Esophagus squamous epithelium (tissue), 5 donors: ENCODE measurements at places on chromosomes 11 and 22.

DNA sequence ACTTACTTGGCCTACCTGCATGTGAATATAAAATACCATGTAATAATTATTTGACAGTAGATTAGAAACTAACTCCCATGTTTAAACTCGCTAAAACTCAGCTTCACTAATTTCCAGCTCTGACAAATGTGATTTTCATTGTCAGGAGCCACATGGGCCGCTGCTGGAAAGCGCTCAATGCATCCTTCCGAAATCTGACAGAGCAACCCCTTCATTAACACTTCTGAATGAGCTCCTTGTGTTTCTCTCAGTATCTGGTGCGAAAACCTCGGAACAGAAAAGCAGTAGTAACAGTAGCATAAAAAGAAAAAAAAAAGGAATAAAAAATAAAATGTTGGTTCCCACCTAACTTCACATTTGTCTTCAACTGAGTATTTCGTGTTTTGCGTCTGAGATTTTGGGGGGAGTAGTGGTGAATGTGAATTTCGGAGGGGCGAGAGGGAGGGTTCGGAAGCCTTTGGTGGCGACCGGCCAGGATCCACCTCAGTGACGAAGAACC, 710 bp downstream of the MTCH2 start:
- H3K27me3 ChIP-seq, result no peaks in the 10 kb centered on the region
- H3K4me3 ChIP-seq, result peak overlapping the region; percentile 97
- peaks cover 16% of the 10 kb centered on the region for H3K4me1 ChIP-seq
- peak overlapping the region; percentile 95 for H3K27ac ChIP-seq
- no peaks in the 10 kb centered on the region for H3K36me3 ChIP-seq

GRCh38 chr11:34953955-34954354, 37.5 kb downstream of the PDHX start:
- H3K4me1 ChIP-seq, result no peaks in the 10 kb centered on the region
- peaks cover 25% of the 10 kb centered on the region for H3K36me3 ChIP-seq
- no peak overlapping the region for H3K4me3 ChIP-seq
- H3K27ac ChIP-seq, result no peak overlapping the region
- DNase-seq, result no peak
- H3K27me3 ChIP-seq, result no peaks in the 10 kb centered on the region

GRCh38 chr11:35083181-35083430, 55.9 kb upstream of the CD44 start:
- H3K4me3 ChIP-seq, result no peak overlapping the region
- H3K4me1 ChIP-seq, result peaks cover 25% of the 10 kb centered on the region
- DNase-seq, result no peak
- peak overlapping the region; percentile 84 for H3K27ac ChIP-seq
- H3K27me3 ChIP-seq, result no peaks in the 10 kb centered on the region

- H3K4me1 ChIP-seq, result no peaks in the 10 kb centered on the region
- no peaks in the 10 kb centered on the region for H3K27me3 ChIP-seq
- H3K36me3 ChIP-seq, result no peaks in the 10 kb centered on the region
- DNase-seq, result no peak
Measured at GRCh38 chr11:97717922-97718321, 1302.8 kb upstream of the CNTN5 start.

DNA sequence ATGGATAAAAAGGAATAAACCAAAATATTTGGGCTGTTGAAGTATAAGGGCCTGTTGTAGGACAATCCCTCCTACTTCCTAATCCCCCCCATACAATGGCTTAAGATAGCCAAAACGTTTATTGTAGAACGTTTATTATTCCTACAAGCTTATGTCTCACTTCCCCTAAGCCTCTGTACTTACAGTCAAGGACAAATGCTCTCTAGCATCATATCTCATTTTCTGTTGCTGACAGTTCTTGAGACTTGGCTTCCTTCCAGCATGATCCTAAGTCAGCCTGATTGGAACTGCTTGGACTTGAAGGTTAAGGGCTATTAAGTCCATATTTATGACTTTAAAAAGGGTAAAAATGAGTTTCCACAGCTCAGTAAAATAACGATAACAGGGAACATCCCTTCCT, 8.8 kb downstream of the MISFA start:
- no peak for DNase-seq
- H3K4me3 ChIP-seq, result no peak overlapping the region
- H3K4me1 ChIP-seq, result no peaks in the 10 kb centered on the region
- H3K36me3 ChIP-seq, result no peaks in the 10 kb centered on the region
- H3K27me3 ChIP-seq, result no peaks in the 10 kb centered on the region
- H3K27ac ChIP-seq, result no peak overlapping the region

- DNase-seq, result no peak
- no peaks in the 10 kb centered on the region for H3K4me1 ChIP-seq
- no peak overlapping the region for H3K4me3 ChIP-seq
- no peaks in the 10 kb centered on the region for H3K36me3 ChIP-seq
Measured at GRCh38 chr11:131767421-131767820, 397.0 kb downstream of the NTM start.

- H3K4me1 ChIP-seq, result no peaks in the 10 kb centered on the region
- DNase-seq, result no peak
- no peaks in the 10 kb centered on the region for H3K36me3 ChIP-seq
Measured at GRCh38 chr11:116466801-116467200, 306.0 kb downstream of the BUD13 start.

GRCh38 chr11:126336138-126336541, 19.3 kb upstream of the ST3GAL4 start:
- no peak for DNase-seq
- no peaks in the 10 kb centered on the region for H3K27me3 ChIP-seq
- H3K27ac ChIP-seq, result no peak overlapping the region
- peaks cover 15% of the 10 kb centered on the region for H3K4me1 ChIP-seq
- peaks cover 4% of the 10 kb centered on the region for H3K36me3 ChIP-seq

GRCh38 chr11:74694136-74694930, 36.9 kb downstream of the CHRDL2 start:
- no peak overlapping the region for H3K4me3 ChIP-seq
- DNase-seq, result no peak

DNA sequence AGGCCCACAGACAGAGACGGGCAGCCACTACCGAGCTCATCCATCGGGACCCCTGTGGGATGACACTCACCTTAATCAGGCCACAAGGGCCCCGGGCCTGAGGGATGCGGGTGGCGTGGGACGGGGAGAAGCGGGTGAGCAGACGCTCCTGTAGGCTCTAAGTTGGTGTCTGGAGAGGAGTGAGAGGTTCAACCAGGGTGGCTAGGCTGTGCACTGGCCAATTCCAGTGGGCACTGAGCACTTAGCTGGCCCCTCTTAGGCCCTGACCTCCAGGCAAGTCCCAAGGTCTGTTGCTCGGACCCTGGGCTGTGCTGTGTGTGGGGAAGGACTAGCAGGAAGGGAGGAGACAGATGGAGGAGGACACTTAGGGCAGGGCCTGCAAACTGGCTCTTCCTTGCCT, 139.3 kb downstream of the ST3GAL4 start:
- no peak overlapping the region for H3K4me3 ChIP-seq
- no peaks in the 10 kb centered on the region for H3K4me1 ChIP-seq
- no peaks in the 10 kb centered on the region for H3K36me3 ChIP-seq

GRCh38 chr11:46363455-46364005, 16.3 kb downstream of the DGKZ start:
- DNase-seq, result no peak
- H3K4me3 ChIP-seq, result no peak overlapping the region
- peaks cover 68% of the 10 kb centered on the region for H3K4me1 ChIP-seq
- no peaks in the 10 kb centered on the region for H3K27me3 ChIP-seq

DNA sequence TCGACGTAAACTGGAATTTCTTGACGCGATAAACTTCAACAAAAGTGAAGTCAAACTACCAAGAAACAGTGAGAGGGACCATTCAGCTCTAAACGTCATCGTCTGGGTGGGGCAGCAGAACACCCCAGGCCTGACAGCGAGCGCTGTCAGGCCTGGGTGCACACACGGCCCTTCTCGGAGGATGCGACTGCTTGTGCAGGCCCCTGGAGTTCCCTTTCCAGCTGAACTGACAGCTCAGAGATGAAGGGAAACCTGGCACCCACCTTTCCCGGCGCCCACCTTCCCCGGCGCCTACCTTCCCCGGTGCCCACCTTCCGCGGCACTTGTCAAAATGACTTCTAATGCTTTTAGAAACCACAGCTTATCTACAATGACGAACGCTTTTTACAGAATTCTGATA, 47.9 kb downstream of the CERK start:
- H3K36me3 ChIP-seq, result peaks cover 13% of the 10 kb centered on the region
- no peak overlapping the region for H3K27ac ChIP-seq
- H3K27me3 ChIP-seq, result no peaks in the 10 kb centered on the region
- no peak for DNase-seq
- peaks cover 21% of the 10 kb centered on the region for H3K4me1 ChIP-seq

- H3K27ac ChIP-seq, result no peak overlapping the region
- no peaks in the 10 kb centered on the region for H3K36me3 ChIP-seq
- no peak overlapping the region for H3K4me3 ChIP-seq
- DNase-seq, result no peak
- H3K27me3 ChIP-seq, result peaks cover 39% of the 10 kb centered on the region
Measured at GRCh38 chr22:49400136-49400940, 427.3 kb downstream of the BRD1 start.

DNA sequence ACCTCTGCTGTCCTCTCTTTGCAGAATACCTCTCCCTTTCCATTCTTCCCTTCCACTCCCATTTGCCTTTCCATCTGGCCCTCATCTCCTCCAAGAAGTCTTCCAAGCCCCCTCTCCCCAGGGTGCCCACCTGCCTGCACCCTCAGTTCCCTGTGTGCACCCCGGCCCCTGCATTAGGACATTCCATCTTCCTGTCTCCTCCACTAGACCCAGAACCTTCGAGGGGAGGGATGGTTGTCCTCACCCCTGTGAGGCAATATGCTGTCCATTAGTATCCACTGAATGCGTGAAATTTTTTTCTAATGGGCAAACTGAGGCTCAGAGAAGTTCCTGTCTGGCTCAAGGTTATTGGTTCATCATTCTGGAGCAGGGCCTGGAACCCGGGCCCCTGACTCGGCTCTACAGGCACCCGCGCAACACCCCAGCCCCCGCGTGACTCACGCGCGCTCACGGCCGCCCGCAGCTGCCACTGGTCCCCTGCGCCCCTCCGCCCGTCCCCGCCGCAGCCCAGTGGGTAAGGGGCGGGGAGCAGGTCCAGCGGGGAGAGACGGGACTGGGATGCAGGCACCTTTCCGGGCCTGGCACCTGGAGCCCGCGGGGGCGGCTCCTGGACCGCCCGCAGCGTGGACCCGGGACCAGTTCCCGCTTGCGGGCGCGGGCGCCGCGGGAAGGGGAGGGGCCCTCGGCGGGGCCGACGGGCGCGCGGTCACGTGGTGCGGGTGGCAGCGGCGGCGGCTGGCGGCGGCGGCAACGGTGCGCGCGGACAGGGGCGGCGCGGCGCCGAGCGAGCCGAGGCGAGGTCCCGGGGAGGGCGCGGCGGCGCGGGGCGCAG, 7.0 kb downstream of the SEPTIN3 start:
- DNase-seq, result no peak
- no peaks in the 10 kb centered on the region for H3K36me3 ChIP-seq
- peak overlapping the region; percentile 50 for H3K4me3 ChIP-seq
- H3K27ac ChIP-seq, result no peak overlapping the region
- H3K4me1 ChIP-seq, result peaks cover 17% of the 10 kb centered on the region
- H3K27me3 ChIP-seq, result peaks cover 10% of the 10 kb centered on the region

DNA sequence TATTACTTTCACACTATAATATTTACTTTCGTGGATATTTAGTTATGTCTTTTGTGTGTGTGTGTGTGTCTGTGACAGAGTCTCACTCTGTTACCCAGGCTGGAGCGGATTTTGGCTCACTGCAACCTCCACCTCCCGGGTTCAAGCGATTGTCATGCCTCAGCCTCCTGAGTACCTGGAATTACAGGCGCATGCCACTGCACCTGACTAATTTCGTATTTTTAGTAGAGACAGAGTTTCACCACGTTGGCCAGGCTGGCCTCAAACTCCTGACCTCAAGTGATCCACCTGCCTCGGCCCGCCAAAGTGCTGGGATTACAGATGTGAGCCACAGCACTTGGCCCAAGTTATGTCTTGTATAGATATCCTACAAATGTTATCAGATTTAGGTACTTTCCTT, 9.9 kb downstream of the PISD start:
- H3K4me1 ChIP-seq, result peaks cover 63% of the 10 kb centered on the region
- peaks cover 34% of the 10 kb centered on the region for H3K36me3 ChIP-seq

DNA sequence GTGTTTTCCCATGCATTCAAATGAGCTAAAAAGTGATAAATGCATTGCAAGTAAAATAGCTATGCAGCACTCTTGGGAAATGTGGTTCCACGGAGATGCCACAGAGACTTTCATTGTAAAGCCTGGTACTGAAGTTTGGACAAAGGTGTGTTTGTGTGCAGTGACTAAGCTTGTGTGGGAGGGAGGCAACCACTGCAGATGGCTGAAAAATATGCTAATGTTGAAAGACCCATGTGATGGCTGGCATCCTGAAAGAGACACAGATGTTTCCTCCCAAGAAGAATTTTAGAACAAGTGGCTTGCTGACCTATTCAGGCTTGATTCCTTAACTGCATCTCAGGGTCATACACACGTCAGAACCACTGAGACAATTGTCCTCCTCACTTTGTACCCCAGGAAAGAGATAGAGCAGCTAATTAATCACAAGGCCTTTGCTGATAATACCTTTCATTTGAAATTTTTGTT, 73.8 kb downstream of the FAM76B start:
- peaks cover 4% of the 10 kb centered on the region for H3K4me1 ChIP-seq
- H3K27me3 ChIP-seq, result no peaks in the 10 kb centered on the region
- H3K36me3 ChIP-seq, result no peaks in the 10 kb centered on the region
- H3K4me3 ChIP-seq, result no peak overlapping the region

DNA sequence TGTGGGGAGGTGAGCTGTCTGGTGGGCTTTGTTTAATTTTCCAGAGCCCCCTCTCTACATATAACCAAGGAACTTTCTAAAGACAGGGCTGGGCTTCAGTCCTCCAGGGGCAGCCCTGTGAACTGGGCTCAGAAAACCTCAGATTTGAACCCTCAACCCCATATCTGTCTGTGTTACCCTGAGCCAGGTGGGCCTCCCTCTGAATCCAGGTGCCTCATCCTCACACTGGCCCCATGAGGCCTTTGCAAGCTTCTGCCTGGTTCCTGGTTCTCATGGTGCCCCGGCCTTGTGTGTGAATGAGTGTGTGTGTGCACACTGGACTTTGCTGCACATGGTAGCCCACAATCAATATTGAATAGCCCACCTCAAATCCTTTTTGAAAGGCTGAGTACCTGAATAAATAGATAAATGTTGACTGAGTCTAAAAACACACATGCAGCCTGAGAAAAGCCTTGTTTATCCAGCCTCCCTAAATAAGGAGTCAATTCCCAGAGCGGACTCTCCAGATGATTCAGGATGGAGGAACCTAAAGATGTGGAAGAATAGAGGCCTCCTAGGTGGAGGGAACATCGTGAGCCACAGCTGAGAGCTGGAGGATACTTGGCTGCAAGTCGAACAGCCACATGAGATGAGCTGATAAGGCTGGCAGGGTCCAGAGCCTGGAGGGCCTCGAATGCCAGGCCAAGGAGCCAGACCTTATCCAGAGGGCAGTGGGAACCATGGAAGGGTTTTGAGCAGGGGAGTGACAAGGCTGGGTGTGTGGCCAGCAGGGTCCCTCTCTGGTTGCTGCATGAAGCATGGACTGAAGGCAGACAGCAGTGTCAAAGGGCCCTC, 28.1 kb upstream of the P2RY2 start:
- H3K4me1 ChIP-seq, result peaks cover 57% of the 10 kb centered on the region
- H3K27me3 ChIP-seq, result no peaks in the 10 kb centered on the region
- peak overlapping the region; percentile 89 for H3K27ac ChIP-seq
- H3K36me3 ChIP-seq, result no peaks in the 10 kb centered on the region
- no peak for DNase-seq

GRCh38 chr22:47775686-47776085, 1013.2 kb downstream of the TBC1D22A start:
- H3K36me3 ChIP-seq, result no peaks in the 10 kb centered on the region
- no peaks in the 10 kb centered on the region for H3K27me3 ChIP-seq
- H3K27ac ChIP-seq, result no peak overlapping the region
- no peak overlapping the region for H3K4me3 ChIP-seq
- DNase-seq, result no peak
- H3K4me1 ChIP-seq, result no peaks in the 10 kb centered on the region
